Kidney epithelial cell (primary cell): ENCODE measurements at places on chromosomes 6 and 20. TPM values are rescaled to one million over a fixed set of nuclear protein-coding genes. Genes with fewer than 3 reads are reported as not detected.

GRCh38 chr6:73285674-73286283 lies 22.8 kb upstream of the KHDC1 start:
- DNase-seq, result no peak

DNA sequence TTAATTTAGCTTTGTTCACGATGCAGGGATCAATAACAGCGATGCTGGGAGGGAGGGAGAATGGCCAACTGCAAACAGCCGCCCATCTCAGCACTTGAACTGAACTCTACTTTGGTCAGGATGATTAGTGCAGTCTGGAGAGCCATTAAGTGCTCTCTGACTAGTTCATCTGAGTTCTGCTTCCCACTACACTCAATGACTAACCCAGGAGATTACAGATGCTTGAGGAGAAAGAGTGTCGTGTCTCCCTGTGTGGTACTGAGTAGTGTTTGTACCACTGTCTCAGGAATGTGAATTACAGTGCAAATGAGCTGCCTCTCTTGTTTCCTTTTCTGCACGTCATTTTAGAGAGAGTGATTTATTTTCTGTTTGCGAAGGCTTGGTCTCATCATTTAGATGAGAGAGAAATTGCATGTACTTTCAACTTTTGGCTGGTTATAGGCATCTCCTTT lies 23.5 kb downstream of the CARMIL1 start:
- no peak for DNase-seq

DNA sequence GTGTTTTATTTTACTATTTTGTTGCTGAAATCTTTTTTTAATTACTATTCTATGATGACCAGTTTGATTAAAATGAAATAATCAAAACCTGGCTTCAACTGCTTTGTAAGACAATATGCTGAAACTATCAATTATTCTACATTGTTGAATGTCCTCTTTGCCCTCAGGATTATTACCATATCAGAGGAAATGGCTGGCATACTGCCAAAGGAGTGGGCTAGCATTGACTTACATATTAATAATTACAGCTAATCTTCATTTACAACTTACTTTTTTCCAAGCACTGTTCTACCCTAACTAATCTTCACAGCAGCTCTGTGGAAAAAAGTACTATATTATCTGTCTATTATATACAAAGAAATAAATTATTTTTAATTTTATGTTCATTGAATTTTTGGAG lies 560.5 kb downstream of the BCKDHB start:
- no peak for DNase-seq

- DNase-seq, result no peak
Observed at GRCh38 chr20:4026093-4026601, 10.8 kb upstream of the RNF24 start.

DNA sequence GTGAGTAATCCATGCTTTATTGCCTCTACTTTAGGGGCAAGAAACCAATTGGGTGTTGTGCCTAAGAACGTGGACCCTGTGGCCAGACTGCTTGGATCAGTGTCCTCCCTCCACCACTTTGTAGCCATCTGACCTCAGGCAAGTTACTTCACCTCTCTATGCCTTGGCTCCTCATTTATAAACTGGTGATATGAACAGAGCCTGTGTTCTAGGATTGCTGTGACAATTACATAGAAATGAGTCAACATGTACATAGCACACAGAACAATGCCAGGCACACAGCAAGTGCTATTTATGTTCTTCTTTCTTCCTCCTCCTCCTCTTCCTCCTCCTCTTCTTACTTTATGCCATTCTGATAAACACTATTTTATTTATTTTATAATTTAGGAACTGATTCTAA lies 339.4 kb downstream of the CD83 start:
- DNase-seq, result no peak

- DNase-seq, result no peak
Observed at GRCh38 chr6:93017213-93017612, 402.1 kb downstream of the EPHA7 start.

HLA-DPA1 gene
- total RNA-seq, result 0.29 and 0.48 TPM in 2 replicates
